ENCODE measurements at places on chromosomes 5 and 9.

DNA sequence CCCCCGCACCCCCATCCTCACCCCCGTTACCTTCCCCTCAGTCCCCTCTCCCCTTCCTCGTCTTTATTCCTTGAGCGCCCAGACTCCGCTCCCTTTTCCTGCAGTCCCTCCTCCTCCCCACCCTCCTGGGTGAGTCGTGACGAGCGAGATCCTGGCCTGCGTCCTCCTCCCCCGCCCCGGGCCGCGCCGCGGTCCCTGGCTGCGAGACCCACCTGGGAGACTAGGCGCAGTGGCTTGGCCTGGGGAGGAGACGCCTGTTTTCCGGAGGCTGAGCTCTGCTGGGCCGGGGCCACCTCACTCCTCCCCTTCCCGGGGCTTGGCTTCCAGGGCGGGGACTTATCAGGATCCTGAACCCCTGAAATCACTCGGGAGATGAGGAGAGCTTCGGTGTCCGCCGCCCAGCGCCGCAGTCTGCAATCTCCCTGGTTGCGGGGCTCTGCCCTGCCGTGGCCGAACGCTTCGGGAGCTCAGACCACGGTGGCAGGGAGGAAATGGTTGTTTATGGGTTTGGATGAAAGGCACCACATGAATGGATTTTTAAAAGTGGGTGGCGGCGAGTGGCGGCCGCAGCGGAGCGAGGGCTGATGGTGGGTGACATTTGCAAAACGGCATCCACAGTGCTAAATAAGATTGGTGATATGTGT, 984 bp downstream of the STXBP1 start:
- peak; percentile 21 for DNase-seq

DNA sequence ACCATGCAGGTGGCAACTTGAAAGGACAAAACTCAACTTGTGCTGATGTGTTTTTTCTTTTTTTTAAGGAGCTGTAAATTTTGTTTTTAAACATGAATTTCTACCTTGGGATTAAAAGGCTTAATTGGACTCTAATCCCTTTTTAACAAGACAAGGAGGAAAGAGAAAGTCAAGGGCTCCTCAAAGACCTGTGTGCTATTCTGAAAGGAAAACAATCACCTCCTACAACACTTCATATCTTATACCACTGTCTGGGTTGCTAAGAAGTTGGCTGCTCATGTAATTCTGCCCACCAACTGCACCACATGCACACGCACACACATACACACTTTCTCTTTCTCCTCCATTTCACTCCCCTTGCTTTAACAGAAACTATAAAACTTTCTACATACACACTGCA, 78.6 kb downstream of the SH3RF2 start:
- DNase-seq = no peak

- no peak for DNase-seq
Observed at GRCh38 chr9:83625178-83625577, 2.2 kb downstream of the IDNK start.

DNA sequence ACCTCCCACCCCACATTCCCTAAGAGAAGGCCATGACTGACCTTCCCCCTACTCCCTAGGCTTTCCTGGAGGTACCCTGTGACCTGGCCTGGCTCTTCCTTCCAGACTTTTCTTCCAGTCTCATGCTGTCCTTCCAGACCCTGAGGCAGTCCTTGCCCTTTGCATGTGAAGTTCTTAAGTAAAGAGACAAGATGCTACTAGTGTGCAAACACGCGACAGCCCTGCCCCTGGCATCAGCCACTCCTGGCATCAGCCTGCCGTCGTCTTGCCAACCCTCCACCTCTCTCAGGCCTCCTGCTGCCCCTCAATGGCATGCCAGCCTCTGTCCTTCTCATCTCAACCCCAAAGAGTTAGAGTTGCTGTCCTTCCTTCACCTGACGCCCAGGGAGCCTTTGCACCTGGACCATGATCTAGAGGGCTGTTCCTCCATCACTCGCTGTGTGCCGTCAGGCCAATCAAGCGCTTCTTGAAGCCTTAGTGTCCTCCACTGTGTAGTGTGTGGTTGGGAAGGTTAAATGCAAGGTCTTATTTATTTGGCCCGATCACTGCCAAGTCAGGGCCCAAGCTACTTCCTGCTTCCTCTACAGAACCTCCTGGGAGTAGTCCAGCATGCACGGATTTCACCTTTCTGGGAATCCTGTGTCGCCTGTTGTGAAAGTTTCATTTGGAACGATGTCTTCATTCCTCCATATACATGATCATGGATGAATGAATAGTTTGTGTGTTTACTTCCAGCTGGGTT, 61.9 kb downstream of the WWC1 start:
- DNase-seq = no peak

DNA sequence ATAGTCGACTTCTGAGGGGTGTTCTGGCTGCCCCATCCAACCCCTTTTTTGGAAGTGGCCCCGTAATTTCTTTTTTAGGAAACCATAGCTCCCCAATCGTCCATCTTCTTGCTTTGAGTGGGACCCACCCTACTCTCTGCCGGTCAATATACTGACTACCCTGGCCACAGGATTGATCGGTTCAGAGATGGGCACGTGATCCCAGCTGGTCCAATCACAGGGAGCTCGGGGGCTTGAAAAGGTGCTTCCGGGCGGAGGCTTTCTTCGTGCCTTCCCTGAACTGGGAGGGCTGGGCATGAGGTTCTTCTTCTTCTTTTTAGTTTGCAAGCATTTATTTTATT, 78.7 kb upstream of the SH3PXD2B start:
- no peak for DNase-seq

All from effector CD8-positive, alpha-beta T cell (primary cell).